ENCODE measurements at places on chromosomes 7 and 10.

- no peak for DNase-seq
Observed at GRCh38 chr7:158252081-158252836, 335.4 kb downstream of the PTPRN2 start.

GRCh38 chr7:82567356-82567755 is 123.8 kb upstream of the CACNA2D1 start:
- DNase-seq, result no peak

DNA sequence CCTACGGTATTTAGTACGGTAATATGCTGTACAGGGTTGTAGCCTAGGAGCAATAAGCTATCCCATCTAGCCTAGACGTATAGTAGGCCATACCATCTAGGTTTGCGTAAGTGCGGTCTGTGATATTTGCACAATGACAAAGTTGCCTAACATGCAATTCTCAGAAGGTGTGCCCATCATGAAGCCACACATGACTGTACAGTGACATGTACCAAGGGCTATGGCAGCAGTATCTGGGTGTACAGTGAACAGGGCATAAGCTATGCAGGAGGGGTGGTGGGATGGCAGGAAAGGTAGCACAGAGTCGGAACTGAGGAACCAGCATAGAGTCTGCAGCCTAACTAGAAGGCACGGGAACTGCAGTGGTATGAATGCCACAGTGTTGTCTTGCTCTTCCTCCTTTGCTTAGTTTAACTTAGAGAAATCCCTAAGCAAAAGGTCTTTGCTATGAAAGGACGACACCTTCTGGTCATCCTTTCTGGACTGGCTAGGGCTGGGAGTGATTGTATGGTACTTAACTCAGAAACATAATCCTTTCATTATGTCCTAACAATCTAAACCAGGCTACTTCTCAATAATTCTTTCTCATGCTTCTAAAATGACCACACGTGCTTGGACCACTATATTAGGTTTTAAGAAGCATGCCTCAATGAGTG is 93.5 kb downstream of the DYNC1I1 start:
- no peak for DNase-seq

DNA sequence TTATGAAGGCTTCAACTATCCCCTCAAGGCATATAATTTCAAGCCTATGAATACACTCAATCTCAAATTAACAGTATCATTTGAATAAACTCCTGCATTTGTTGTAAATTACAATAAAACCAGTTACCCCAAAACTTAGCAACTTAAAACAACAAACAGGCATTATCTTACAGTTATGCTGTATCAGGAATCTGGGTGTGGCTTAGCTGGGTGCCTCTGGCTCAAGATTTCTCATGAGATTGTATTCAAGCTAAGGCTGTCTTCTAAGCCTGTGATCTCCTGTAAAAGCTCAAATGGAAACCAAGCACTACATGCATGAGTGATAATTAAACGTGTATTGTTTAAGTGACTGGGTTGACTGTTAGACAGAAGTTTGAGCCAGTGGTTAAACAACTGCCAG is 341.0 kb upstream of the PHF14 start:
- DNase-seq, result no peak

- no peak for DNase-seq
Observed at GRCh38 chr10:43981232-43981631, 332.6 kb upstream of the ZNF32 start.

GRCh38 chr10:78462726-78463228 is 429.1 kb downstream of the RPS24 start:
- DNase-seq, result no peak
